Kasumi-1 (cell line): ENCODE measurements at places on chromosomes 7 and 10.

DNA sequence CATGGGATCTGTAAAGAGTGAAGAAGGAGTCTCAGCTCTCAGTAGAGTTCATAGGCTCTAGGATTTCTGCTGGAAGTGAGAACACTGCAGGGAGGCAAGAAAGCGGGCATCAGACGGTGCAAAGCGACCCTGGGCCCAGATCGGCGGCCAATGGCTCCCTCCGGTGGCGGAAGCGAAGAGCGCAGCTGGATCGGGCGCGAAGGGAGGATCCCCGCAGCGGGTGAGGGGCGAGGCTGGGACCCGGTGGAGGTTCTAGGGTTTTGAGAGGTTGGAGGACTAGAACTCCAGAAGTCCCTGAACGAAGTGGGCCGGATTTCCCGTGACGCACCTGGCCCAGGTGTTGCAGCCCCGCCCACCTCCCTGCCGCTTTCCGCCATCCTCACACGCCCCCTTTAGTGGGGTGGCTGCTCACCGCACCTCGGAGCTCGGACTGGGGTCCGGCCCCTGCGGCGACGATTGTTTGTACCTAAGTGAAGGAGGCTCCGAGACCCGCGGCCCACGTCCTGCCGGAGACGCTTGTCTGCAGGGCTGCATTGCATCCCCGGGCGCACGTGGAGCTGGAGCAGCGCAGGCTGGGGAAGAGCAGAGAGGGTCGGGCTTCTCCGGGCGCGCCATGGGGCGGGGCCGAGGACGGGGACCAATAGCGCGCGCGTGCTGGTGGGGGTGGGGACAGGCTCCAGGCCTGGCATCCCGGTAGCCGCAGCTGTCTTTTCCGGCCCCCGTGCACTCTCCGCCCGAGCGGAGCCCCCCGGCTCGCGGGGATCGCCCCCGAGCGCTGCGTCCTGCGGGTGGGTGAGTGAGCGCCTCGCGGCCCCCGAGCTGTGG lies at the start of gene SLC12A9:
SLC12A9 (plus strand) TSS at position 666 of the 825 bp plus-strand sequence. CDS start 1,485 bp downstream, outside the sequence.
- DNase-seq, result peak; percentile 88

GRCh38 chr7:157693071-157693520 lies 356.3 kb downstream of the DNAJB6 start:
- no peak for DNase-seq

- no peak for DNase-seq
Measured at GRCh38 chr7:101237206-101238067, at the start of gene CLDN15. Gene CLDN15 (minus strand): TSS chr7:101237802. CDS start chr7:101237581, 221 bp downstream.

DNA sequence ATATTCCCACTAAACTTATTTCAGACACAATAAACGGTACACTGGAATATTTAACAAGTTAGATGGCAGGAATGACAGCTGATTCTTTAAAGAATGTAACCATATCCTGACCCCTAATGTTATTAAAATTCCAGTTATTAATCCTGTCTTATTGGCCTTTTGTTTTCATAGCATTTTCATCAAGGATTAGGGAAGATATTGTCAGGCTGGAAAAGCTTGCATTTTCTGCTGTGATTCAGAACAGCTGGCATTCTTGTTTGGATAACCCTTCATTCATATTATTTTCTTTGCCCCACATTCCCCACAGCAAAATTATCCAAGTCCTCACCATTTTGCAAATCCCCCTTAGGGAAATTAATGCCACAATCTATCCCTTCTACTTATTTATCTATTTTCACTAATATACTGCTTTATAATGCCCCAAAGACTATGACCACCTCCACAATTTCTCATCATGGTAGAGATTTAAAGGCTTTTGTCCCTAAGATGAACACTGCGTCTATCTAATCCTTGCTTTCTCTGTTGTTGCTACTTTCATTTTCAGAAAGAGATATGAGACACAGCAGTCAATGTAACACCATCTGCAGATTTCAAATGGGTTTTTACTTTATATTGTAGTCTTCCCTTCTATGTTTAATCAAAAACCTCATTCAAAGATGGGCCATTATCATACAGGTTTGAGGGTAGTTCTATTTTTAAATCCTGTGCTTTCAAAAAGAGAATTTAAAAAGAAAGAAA lies 475.1 kb downstream of the PARD3 start:
- DNase-seq, result no peak

- DNase-seq, result no peak
Measured at GRCh38 chr7:4650433-4651047, 31.6 kb upstream of the FOXK1 start.

GRCh38 chr10:373526-374309 lies 238.5 kb downstream of the ZMYND11 start:
- DNase-seq, result no peak

DNA sequence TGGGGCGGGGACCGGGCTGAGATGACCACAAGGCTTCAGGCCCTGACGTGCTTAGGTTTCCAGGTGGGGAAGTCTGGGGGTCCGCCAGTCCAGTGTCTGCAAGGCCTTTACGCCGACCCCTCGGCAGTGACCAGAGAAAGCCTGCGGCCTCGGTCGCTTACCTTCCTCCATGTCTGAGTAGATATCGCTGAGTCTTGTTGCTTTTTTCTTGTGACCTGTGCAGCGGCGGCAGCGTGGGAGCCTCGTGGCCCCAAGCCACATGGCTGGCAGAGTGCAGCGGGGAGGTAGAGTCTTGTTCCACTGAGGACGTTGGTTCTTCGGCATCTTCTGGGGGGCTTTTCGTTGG lies 329 bp downstream of the NOLC1 start:
- DNase-seq, result peak; percentile 35

DNA sequence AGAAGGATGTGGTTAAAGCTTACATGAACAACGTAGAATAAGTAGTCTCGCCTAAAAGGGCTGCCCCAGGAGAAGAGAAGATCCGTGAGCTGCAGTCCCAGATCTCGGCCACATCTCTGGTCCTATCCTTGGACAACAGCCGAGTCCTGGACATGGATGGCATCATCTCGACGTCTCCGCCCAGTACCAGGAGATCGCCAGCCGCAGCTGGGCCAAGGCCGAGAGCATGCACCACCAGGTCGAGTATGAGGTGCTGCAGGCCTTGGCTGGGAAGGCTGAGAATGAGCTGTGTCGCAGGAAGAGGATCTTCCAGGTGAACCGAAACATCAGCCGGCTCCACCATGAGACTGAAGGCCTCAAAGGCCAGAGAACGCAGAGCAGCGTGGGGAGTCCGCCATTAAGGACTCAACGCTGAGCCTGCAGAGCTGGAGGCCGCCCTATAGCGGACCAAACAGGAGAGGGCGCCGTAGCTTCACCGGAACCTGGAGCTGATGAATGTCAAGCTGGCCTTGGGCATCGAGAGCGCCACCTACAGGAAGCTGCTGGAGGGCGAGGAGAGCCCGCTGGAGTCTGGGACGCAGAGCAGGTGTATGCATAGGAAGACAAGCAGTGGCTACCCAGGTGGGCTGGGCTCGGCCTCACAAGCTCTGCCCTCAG lies 22.2 kb downstream of the LIPK start:
- DNase-seq, result no peak

DNA sequence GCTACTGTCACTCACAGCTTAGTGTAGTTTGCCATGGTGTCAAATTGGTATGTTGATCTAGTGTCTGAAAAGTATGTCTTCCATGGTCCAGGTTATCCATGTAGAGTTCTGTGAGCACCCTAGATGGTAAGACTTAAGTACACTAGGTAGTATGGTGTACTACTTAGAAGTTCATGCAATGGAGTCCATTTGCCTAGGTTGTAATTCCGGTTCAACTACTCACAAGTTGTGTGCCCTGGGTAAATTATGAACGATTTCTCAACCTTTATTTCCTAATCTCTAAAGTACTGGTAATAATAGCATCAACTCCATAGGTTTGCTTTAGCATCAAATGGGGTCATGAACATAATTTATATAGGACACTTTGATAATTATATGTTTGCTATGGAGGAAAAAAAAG lies 666.2 kb upstream of the CELF2 start:
- no peak for DNase-seq

GRCh38 chr7:111107579-111107978 lies 16.7 kb downstream of the LRRN3 start:
- DNase-seq, result no peak
